ENCODE measurements at places on chromosomes 12 and 14. TPM values are rescaled to one million over a fixed set of nuclear protein-coding genes. Genes with fewer than 3 reads are reported as not detected.

FBLN5 gene
- 10.7 TPM for total RNA-seq

SERPINA3 gene
- 0.17 TPM for total RNA-seq

FKBP4 gene
- total RNA-seq = 187 TPM

SLC5A8 gene
- total RNA-seq = not detected

SLCO1C1 gene
- 1.5 TPM for total RNA-seq

ANKS1B gene
- 1.1 TPM for total RNA-seq

CLEC9A gene
- total RNA-seq = not detected

TDRD9 gene
- total RNA-seq = not detected

MYH6 gene
- not detected for total RNA-seq

DPPA3 gene
- not detected for total RNA-seq
